LHCN-M2 (cell line): ENCODE measurements at places on chromosomes 3 and 15. TPM values are rescaled to one million over a fixed set of nuclear protein-coding genes. Genes with fewer than 3 reads are reported as not detected.
A peak's percentile ranks its signal among the peaks of the same experiment; 100 is the strongest.

DNA sequence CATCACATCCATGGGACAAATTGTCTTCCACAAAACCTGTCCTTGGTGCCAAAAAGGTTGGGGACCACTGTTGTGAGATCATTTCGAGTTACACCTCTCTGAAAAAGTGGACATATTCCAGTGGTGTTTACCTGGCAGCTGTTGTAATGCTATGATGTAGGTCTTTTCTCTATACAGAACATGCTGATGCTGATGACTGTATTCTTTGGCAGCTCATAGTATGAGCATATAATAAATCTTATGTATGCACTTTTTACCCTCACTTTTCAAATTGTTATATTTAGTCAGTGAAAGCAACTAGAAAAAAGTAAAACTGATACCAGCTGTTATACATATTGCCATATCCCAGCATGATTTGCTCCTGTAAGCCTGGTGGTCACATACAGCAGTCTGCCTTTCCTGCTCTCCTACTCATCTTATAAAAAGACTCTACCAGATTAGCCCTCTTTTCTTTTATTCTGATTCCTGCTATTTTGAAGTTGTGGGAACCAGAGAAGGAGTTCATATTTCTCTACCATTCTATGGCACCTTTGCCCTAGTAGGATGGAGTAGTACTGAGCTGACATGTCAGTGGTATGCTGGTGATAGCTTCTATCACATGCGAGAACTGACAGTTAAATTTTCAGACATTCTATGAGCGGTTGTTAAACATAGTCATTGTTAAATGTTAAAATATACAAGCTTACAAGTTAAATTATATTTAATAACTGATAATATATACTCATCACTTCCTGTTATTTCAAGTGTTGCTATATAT, 128.7 kb downstream of the FNDC3B start:
- no peak for DNase-seq

- no peak for DNase-seq
Observed at GRCh38 chr15:24075420-24076089, 388.4 kb upstream of the NDN start.

- DNase-seq = peak; percentile 72
Observed at GRCh38 chr15:38531509-38531908, 33.1 kb downstream of the RASGRP1 start.

The APBA2 gene
- not detected in 2 replicates for total RNA-seq

DNA sequence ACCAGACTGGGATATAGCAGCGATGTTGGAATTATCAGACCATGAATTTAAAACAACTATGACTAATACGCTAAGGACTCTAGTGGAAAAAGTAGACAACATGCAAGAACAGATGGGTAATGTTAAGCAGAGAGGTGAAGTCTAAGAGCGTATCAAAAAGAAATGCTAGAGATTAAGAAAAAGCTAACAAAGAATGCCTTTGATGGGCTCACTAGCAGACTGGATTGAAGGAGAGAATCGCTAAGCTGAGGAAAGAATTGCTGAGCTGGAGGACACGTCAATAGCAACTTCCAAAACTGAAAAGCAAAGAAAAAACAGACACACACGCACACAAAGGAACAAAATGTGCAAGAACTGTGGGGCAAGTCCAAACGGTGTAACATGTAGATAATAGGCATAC, 20.0 kb upstream of the CMTM6 start:
- no peak for DNase-seq

GRCh38 chr15:63340353-63340752, 41.3 kb downstream of the CA12 start:
- no peak for DNase-seq

The IQCF5 gene
- total RNA-seq = not detected in 2 replicates

DNA sequence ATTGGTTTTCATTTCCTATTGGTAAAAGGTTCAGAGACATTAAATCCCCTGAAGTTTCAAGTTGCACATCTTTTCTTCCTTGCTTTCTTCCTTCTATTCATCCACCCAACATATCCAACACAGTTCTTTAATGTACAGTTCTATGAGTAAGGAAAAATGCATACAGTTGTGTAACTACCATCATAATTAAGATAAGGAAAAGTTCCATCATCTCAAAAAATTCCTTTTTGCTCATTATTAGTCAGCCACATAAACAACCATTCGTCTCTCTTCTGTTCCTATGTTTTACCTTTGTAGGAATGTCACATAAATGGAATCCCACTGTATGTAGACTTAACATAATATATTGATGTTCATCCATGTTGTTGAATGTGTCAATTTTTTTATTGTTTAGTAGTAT, 211.1 kb upstream of the ADAMTS9 start:
- DNase-seq = no peak

DNA sequence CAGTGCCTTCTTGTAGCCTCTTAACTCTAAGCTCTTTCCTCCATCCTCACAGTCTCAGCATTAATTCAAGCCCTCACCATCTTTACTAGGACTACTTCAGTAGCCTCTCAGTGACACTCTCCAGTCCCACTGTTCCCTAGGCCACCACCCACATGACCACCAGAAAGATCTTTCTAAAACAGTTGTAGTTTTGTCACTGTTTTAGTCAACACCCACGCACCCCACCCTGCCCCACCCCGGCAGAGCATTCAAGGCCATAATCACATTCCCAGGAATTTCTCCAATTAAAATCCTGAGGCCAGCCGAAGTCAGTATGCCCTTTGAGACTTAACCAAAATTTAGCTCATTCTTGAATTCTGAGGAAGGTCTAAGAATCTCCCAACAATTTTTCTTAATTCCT, 31.2 kb upstream of the PSMD6 start:
- DNase-seq = no peak

GRCh38 chr3:4841225-4841624, 138.0 kb upstream of the BHLHE40 start:
- DNase-seq = no peak

- DNase-seq = peak; percentile 65
Observed at GRCh38 chr15:38260077-38260476, 7.4 kb downstream of the SPRED1 start.

DNA sequence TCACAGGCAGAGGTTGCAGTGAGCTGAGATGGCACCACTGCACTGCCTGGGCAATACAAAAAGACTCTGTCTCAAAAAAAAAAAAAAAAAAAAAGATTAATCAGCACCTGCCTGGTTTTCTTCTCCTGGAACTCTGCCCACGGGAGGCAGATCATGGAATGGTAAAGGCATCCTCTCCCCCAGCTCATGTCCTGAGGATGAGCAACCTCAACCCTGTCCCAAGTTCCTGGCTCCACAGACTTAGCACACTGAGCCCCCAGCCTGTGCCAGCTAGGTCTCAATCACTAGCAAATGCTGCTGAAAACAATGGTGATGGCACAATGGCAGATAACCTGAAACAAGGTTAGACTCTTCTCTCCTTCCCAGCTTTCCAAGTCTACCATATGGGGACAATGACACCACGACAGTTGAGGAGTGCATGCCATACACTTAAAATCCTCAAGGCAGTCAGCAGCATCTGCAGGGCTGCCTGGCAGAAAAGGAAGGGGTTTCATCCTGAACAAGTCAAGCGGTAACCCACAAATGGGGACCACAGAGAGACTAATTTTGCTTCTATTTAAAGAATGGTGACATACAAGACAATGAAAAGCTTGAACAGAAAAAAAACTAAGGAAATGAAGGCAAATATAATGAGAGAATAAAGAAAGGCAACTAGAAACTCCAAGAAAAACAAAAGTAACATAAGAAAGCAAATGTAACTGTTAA, 4.8 kb downstream of the CLN6 start:
- no peak for DNase-seq

The ATP8B4 gene
- total RNA-seq = 1.0 and 4.6 TPM in 2 replicates

The FBXO45 gene
- 10.1 and 11.8 TPM in 2 replicates for total RNA-seq

DNA sequence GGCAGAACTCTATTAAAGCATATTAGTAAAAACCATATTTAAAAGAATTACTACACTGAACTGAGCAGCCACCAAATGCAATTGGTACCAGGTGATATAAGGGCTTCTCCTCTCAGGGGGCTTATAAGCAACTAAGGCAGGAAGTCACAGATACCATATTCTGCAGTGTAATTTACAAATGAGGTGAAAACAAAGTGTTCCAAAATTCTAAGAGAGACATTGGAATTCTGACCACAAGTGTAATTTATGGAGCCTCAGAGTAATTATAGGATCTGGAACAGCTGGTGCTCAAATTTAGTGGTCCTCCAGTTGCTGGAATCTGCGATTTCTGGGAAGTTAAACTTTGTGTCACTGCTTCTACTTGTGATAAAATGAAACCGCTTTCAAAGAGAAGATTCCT, 3.1 kb upstream of the NR1I2 start:
- peak; percentile 91 for DNase-seq

DNA sequence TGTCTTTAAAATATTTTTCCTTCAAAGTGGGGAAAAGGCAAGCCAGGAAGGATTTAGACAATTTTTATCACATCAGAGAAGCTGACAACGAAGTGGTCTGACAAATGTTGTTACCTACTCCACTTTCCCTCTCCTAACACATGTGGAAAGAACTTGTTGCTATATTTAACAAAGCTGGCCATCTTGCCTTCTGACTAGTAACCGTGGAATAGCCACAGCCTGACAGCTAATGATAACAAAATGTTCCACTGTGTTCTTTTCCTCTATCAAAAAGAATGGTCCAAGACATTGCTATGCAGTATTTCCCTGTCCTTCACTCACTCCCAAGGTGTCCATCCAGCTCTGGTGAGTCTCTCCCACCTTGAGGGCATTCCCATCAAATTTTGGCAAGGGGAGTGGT, 481.4 kb upstream of the THBS1 start:
- DNase-seq = peak; percentile 41

DNA sequence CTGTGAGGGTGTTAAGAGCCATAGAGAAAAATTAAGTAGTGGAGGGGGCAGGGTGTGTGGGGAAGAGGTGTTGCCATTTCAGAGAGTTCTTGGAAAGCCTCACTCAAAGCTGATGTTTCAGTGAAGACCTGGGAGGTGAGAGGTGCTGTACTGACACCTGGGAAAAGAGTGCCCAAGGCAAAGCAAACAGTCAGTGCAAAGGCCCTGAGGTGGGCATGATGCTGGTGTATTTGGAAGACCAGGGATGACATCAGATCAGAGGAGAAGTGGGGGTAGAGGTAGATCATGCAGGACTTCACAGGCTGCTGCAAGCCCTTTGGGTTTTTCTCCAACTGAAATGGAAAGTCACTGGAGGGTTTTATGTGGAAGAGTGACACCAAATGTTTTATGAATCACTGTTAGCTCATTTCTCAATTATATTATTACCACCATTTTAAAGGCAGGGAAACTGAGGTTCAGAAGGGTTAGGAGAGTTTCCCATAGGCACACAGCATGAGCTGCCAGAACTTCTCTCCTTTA, 42.8 kb upstream of the SMAD3 start:
- DNase-seq = no peak

GRCh38 chr3:50350527-50351322, at the start of the genes CYB561D2 and NPRL2:
Gene CYB561D2, plus strand, starts transcription at chr3:50350862. Its CDS starts 572 bp downstream, at chr3:50351434.
Gene NPRL2, minus strand, starts transcription at chr3:50350775. Its CDS starts 123 bp downstream, at chr3:50350652.
- peak; percentile 89 for DNase-seq

The CLK3 gene
- 60.5 and 81.1 TPM in 2 replicates for total RNA-seq

DNA sequence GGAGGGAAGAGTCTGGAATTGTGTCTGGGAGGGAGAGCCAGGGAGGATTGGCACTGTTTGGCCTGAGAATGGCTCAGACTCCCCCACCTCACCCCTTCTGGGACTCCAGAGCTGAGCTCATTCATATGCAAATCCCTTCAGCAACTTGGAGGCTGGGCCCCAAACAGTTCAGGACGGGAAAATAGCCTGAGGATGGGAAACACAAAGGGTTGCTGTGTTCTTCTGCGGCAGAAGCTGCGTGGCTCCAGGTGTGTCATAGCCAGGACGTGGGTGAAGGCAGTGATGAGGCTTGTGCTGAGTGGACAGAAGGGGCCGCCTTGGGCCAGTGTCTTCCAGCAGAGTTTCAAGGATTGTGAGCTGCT, 16.6 kb downstream of the MASP1 start:
- DNase-seq = no peak

The DUOXA2 gene
- total RNA-seq = not detected in 2 replicates

The BBX gene
- 35.1 and 50.9 TPM in 2 replicates for total RNA-seq

The SAMD7 gene
- total RNA-seq = not detected in 2 replicates

DNA sequence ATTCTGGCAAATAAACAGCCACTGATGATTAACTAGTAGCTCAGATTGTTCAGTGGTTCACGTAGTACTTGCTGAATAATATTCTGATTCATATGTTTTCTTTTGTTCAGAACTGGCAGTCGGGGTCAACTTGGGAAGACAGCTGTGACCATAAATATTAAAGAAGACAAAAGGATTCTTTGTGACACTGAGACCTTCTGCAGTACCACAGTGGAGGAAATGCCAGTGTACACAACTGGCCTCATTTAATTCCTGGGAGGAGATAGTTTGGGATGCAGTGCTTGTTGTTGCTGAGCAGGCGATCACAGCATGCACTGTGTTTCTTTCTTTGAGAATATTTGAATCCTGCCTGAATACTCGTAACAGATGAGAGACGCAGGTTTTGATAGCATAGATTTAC, 26.7 kb upstream of the MCF2L2 start:
- peak; percentile 99 for DNase-seq

- DNase-seq = no peak
Observed at GRCh38 chr3:3353153-3353552, 173.7 kb upstream of the CRBN start.

DNA sequence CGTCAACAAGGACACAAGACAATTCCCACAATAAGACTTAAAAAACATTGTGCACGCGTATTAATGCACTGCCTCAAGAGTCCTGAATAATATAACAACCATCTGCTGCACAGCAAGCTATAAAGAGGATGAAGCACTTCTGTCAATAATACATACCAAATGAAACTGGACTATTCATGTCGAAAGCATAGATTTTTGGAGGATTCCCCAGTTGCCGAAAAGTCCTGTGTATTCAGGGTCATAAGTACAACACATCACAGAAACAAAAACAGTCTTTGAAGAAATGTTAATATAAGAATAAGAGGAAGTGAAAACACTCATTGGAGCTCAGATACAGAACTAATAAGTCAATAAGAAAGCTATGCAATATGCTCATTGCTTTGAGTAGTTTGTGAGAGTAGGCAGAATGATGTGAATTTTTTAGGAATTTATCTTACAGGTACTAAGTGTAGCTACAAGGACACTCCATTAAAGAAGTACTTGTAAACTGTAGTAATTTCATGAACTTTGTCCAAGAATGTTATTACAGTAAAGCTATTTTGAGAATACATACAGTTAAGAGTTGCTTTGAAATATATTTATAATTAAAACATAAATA, 31.6 kb downstream of the CBLB start:
- DNase-seq = no peak

GRCh38 chr3:166405896-166406295, 568.7 kb upstream of the BCHE start:
- no peak for DNase-seq

DNA sequence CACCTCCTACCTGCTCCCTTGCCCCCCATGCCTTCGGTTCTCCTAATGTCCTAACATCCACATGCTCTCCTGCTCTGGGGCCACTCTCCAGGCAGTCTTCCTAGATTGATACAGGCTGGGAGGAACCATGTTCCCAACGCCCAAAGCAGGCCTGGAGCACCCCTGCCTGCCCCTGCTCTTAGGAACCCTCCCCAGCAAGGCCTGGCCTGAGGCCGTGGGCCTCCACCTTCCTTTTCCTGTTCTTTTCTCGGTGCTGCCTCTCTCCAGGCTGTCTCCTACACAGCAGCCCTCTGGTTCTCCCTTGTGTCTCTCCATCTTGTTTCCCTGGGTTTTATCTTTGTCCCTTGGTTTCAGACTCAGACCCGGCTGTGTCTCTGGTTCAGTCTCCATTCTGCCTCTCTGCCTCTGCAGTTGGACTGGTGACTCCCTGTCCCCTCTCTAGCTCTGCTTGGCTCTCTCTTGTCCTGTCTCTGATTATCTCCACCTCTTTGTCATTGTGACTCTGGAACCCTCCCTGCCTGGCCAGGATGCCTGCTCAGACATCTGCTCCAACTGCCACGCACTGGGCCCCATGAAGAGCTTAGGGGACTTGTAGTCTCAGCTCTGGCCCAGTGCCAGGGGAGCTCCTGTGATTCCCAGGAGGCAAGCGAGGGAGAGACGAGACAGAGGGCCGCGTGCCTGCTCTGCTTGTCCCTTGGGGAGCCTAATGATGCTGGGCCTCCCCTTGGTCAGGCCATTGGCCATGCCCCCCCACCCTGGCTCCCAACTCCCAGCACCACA, 26.0 kb upstream of the RPL29 start:
- DNase-seq = no peak
